ENCODE measurements at places on chromosomes 4 and X. TPM values are rescaled to one million over a fixed set of nuclear protein-coding genes. Genes with fewer than 3 reads are reported as not detected.

GRCh38 chr4:1522606-1523005 is 116.4 kb upstream of the NKX1-1 start:
- no peak for DNase-seq

Gene MTNR1A
- not detected for polyA plus RNA-seq

Gene PCDH10
- 4.0 TPM for polyA plus RNA-seq

DNA sequence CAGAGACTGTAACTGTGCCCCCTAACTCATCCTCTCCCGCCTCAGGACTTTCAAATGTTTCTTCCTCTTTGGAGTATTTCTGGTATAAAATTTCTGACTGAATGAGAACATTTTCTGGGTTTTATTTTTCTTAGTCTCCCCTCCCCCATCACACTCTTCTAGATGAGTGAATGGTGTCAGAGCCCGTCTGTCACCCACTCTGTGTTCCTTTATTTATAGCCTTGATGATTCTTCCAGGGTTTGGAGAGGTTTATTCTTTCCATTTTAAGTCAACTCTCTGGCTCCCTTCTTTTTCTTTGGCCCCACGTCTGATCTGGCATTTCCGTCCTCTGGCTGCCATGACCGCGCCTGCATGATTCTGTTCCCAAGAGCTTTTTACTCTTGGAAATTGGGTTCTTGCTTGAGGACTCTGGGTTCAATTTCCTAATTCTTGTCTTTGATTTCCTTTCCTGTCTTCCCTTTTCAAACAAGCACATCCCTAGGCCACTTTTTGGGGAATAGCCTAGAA is 128.8 kb downstream of the NSUN7 start:
- no peak for DNase-seq

- DNase-seq: no peak
These were observed 23.7 kb downstream of the RWDD4 start for GRCh38 chr4:183635321-183635720.

GRCh38 chr4:147096667-147097604 is 151.3 kb upstream of the TTC29 start:
- no peak for DNase-seq

- DNase-seq: no peak
These were observed 6.2 kb downstream of the FGB start for GRCh38 chr4:154569028-154569427.

DNA sequence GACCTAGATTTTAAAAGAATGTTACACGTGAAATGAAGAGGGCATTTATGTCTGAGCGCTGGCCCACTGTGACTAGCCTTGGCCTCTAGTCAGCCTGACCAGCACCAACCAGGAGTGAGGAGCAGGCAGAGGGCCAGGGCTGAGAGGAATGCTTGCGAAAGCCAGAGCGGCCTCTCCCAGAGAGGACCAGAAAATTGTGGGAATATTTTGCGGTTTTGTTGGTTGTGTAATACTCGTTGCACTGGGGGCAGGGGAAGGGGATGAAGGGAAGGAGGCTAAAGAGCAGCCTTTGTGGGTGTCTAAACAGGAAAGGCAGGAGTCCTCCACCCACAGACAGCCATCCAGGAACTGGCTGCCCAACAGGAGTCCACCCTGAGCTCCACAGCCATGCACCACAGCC is 3.8 kb downstream of the GABRE start:
- no peak for DNase-seq

Gene TACC3
- polyA plus RNA-seq: 5.5 TPM

Data from urinary bladder (tissue), 4 donors.